Caco-2 (cell line): ENCODE measurements at places on chromosomes 4 and X. TPM values are rescaled to one million over a fixed set of nuclear protein-coding genes. Genes with fewer than 3 reads are reported as not detected.

TAB3 gene
- total RNA-seq, result 14.8 TPM in 2 replicates

BEX1 gene
- not detected in 2 replicates for total RNA-seq

ZNF518B gene
- total RNA-seq, result not detected in 2 replicates

FAM193A gene
- total RNA-seq, result 28.7 and 31.2 TPM in 2 replicates

TENM3 gene
- 94.7 and 101 TPM in 2 replicates for total RNA-seq

TFE3 gene
- 28.1 and 32.0 TPM in 2 replicates for total RNA-seq

TAF7L gene
- not detected in 2 replicates for total RNA-seq

SEC24D gene
- total RNA-seq, result 32.0 and 33.0 TPM in 2 replicates

GPR82 gene
- total RNA-seq, result not detected in 2 replicates

SSX2B gene
- not detected in 2 replicates for total RNA-seq

MND1 gene
- total RNA-seq, result 19.8 and 21.8 TPM in 2 replicates

MXRA5 gene
- not detected in 2 replicates for total RNA-seq

LRIT3 gene
- total RNA-seq, result 0.34 and 0.35 TPM in 2 replicates

NDUFB11 gene
- total RNA-seq, result 120 and 129 TPM in 2 replicates

APELA gene
- 30.6 and 34.8 TPM in 2 replicates for total RNA-seq

TCEANC gene
- 1.6 and 2.0 TPM in 2 replicates for total RNA-seq

TSPAN7 gene
- total RNA-seq, result 0.91 and 1.7 TPM in 2 replicates

LPAR4 gene
- not detected in 2 replicates for total RNA-seq

AFP gene
- total RNA-seq, result 158 and 252 TPM in 2 replicates

SPANXA1 gene
- total RNA-seq, result not detected in 2 replicates

CD99 gene
- total RNA-seq, result 362 and 407 TPM in 2 replicates
